Myocyte (in vitro differentiated cells): ENCODE measurements at places on chromosomes 7 and 10. TPM values are rescaled to one million over a fixed set of nuclear protein-coding genes. Genes with fewer than 3 reads are reported as not detected.

IFIT2 gene
- 4.5 and 7.1 TPM in 2 replicates for total RNA-seq

ZNF117 gene
- 12.9 and 13.5 TPM in 2 replicates for total RNA-seq

CHRM2 gene
- 0.32 and 0.78 TPM in 2 replicates for total RNA-seq

UNC5B gene
- 3.6 and 5.2 TPM in 2 replicates for total RNA-seq
